Calu3 (cell line): ENCODE measurements at places on chromosomes 2 and 18. TPM values are rescaled to one million over a fixed set of nuclear protein-coding genes. Genes with fewer than 3 reads are reported as not detected.

DNA sequence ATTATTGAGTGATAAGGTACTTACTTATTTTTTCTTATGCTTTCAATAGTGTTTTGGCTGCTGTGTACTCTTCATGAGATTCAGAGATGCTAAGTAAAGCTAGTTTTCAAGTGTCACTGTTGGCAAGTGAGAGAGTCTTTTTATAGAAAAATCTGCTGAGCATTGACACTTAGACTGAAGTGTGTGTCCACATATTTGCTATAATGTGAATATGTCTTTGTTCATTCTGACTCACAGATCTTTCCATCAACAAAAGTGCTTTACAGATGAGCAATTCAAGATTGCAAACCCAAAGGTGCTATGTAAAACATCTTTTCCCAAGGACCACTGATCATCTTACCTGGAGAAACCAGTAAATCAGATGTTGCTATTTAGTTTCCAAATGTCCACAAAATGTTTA lies 410.6 kb upstream of the FIGN start:
- no peak for DNase-seq

- no peak for DNase-seq
Observed at GRCh38 chr2:36530178-36530982, 67.6 kb downstream of the FEZ2 start.

GRCh38 chr2:64139956-64140355 lies 4.3 kb downstream of the PELI1 start:
- no peak for DNase-seq

DNA sequence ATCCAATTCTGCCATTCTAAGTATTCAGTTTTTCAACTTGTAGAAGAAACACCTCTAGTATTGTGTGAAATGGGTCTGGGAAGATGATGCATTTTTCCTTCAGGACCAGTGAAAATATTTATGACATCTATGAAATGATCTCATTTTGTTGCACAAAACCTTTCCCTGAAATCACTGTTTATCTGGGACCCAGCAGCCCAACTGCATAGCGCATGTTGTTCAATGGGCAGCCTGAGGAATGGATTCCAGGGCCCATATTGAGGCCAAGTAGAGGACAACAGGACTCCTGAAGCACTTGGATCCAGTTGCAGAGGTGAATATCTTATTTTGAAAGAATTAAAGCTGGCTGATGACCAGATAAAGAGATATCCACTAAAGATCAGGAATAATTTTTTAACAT lies 7.3 kb downstream of the RBMS1 start:
- no peak for DNase-seq

- DNase-seq: no peak
Observed at GRCh38 chr18:13539050-13539449, 187.3 kb downstream of the FAM210A start.

- DNase-seq: no peak
Observed at GRCh38 chr2:74146929-74147726, 584 bp downstream of the BOLA3 start.

Gene CROCC2
- not detected in 2 replicates for total RNA-seq

Gene CD302
- 3.4 and 5.4 TPM in 2 replicates for total RNA-seq

Gene CELF4
- 5.8 and 7.8 TPM in 2 replicates for total RNA-seq

Gene ESPNL
- 0.19 and 0.61 TPM in 2 replicates for total RNA-seq

Gene C2orf80
- not detected in 2 replicates for total RNA-seq
